ENCODE measurements at places on chromosomes 1 and 21.

DNA sequence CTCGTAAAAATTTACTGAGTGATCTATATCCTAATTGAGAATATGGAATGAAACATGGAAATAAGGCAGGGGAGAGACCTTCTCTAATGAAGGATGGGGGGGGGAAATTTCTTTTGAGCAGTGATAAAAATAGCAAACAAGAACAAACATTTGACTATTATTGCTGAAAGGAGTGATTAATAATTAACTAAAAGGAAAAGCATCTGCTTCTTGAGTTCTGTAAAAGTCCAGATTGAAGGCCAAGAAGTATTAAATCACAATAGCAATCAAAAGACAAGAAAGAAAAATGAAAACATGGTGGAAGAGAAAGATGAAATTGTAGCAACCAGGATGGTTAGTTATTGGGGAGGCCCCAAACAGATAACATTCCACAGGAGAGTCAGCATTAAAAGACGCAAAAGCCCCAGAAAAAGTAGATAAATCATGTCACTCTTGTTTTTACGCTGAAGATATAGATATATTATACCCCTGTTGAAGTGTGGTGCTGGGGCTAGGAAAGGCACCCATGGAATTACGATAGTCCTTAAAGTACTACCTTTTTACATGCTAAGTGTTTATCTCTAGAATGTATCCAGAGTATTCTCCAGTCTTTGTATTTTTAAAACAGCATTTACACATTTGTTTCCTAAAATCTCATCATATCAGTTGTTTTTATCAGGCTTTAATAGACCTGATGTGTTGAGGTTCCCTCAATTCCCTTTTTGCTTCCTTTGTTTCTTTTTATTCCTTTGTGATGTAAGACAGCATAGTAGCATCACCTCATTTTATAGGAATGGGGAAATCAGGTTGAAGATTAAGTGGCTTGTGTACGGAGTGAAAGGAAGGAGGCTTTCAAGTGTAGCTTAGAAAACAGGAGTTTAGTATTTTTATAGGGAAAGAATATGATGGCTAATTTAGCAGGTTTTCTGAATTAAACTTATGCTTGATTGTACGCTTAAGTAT lies 28.9 kb downstream of the DISP1 start:
- no peak for DNase-seq

GRCh38 chr1:26983863-26984262 lies 9.6 kb upstream of the TRNP1 start:
- no peak for DNase-seq

DNA sequence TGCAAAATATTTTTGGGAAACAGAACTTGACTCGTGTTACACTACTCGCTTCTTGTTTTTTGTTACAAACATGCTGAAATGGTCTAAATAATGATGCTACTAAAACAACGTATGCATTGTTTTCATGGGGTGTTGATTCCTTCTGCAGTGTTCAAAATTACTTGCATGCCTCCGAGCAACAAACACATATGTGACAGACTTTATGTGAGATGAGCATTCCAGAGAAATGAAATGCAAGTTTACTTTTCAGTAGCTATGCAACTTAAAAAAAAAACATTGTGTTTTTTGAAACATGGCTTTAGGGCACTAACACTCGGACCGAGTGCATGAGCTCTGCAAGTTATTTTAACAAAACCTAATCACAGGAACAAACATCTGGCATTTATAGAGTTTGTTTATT lies 84.8 kb downstream of the CAMTA1 start:
- DNase-seq, result no peak

GRCh38 chr1:179707406-179707805 lies 35.7 kb upstream of the FAM163A start:
- DNase-seq, result no peak

GRCh38 chr1:200006711-200007110 lies 20.8 kb upstream of the NR5A2 start:
- no peak for DNase-seq

Data from A172 (cell line).